ENCODE measurements at places on chromosomes 1 and 21.

- DNase-seq: no peak
Measured at GRCh38 chr21:25938658-25939395, 204.1 kb downstream of the GABPA start.

- DNase-seq: no peak
Measured at GRCh38 chr1:177732178-177732577, 237.7 kb downstream of the SEC16B start.

- no peak for DNase-seq
Measured at GRCh38 chr1:235892202-235892601, 25.5 kb upstream of the LYST start.

GRCh38 chr1:60942291-60942690 is 140.1 kb upstream of the NFIA start:
- no peak for DNase-seq

- DNase-seq: no peak
Measured at GRCh38 chr21:45329261-45330074, 41.8 kb upstream of the POFUT2 start.

GRCh38 chr1:115258302-115258866 is 79.7 kb downstream of the NGF start:
- DNase-seq: no peak

GRCh38 chr1:205240118-205240517 is 12.4 kb downstream of the TMCC2 start:
- no peak for DNase-seq

GRCh38 chr1:93317207-93317606 is 28.5 kb upstream of the DR1 start:
- no peak for DNase-seq

DNA sequence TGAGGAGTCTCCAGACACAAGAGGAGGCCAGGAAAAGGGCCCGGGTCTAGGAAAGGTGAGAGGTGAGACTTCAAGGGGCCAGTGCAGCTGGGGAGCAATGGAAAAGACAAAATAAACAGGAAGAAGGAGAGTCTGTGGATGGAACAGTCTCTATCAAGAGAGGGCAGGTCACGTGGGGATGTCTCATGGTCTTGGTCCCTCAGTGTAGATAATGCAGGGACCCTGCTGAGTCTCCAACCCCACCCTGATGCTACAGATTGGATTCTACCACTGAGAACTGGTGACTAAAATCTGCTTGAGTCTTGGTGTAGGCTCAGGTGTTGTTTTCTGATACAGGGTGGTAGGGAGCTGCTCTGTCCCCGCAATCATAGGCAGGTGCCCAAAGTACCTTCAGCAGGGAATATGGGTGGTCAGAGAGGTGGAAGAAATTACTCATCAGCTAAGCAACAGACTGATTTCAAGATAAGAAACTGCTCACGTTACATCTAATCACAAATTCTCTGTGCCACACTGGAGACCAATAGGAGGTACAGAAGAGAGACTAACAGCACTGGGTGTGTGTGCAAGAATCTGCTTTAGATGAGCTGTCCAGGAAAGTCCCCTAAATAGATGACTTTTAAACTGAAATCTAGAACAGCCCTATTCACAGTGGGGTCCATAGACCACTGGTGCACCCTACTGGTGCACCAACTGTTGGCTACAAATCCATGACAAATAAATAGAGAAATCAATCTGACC is 101.5 kb upstream of the TLR5 start:
- peak; percentile 20 for DNase-seq

- no peak for DNase-seq
Measured at GRCh38 chr1:207328908-207329440, 7.5 kb downstream of the CD55 start.

DNA sequence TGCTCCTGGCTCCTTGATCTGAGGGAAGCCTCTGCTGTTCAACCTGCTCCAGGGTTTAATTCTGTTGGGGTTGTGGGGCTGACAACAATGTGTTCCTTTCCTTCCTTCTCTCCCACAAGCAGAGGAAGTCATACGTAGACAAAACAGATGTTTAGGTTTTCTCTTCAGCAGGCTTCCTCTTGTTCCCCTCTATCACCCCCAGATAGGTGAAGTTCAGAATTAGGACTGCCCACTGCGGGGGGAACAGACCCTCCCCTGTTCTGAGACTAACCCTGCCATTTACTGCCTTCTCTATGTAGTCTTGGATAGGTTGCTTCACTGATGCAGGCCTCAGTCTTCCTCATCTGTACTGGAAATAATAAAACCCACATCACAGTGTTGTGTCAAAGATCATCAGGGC is 30.0 kb upstream of the NRDC start:
- DNase-seq: no peak

GRCh38 chr1:188584119-188584518 is 1755.4 kb downstream of the PLA2G4A start:
- no peak for DNase-seq

DNA sequence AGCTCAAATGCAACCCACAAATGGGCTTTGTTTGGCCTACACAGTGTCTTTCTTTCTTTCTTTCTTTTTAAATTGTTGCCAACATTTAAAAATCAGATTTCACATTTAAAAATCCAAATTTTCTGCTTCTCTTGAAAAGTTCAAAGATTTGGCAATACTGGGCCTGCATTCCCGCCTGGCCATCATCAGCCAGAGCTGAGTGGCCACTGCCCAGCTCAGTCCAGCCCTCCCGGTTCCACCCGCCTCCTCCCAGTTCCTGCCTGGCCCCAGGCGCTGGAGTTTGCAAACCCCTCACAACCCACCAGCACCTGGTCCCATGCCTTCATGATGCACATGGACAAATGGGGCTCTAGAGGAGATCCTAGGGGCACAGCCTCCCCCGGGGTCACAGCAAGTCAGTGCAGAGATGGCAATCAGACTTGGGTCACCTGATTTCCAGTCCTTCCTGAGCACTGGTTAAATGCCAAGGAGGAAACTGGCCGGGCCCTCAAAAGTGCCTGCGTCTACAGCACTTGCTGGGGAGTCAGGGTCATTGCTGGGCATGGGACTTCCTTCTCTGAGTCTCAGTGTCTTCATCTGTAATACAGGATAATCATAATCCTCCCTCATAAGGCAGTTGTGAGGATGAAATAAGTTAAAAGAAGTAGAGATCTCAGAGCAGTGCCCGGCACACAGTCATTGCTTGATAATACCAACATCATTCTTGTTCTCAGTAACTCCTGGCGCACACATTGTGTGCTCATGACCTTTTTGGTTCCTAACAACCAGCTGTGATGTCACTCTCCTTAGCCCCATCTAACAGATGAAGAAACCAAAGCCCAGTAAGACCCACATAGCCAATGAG is 41.0 kb upstream of the LAPTM5 start:
- peak; percentile 18 for DNase-seq

DNA sequence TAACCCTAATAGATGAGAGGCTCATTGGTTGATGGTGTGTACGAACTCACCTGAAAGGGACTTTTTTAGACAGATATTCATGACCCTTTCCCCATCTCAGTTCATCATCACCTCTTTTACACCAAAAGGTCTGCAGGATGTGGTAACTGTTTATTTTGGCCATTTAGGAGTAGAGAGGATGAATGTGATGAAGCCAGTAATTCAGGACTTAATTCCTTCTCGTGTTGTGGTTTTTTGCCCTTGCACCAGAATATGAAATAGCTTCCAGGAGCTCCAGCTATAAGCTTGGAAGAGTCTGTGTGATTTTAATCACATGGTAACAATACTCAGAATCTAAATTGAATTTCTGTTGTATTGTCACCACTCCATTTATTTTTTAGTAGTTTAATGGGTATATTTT is 189.4 kb upstream of the KCTD3 start:
- no peak for DNase-seq

- DNase-seq: no peak
Measured at GRCh38 chr1:90881034-90881433, 140.8 kb downstream of the ZNF644 start.

DNA sequence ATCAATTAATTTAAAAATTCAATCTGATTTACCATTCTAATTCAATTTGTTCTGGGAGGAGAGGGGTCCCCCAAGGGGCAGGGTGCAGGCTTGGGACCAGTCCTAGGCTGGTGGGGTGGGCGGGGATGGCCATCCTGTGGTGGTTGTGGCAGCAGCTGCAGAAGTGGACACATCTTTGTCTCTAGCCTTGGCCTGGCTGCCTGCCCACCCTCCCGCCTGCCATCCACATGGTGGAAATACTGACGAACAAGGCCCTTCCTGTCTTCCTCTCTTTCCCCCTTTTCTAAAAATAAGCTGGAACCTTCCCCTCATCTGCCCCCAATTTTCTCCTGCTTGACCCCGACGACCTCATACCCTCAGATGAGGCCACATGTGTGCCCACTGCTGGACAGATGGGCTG is 130.9 kb downstream of the FOXD2 start:
- DNase-seq: no peak

DNA sequence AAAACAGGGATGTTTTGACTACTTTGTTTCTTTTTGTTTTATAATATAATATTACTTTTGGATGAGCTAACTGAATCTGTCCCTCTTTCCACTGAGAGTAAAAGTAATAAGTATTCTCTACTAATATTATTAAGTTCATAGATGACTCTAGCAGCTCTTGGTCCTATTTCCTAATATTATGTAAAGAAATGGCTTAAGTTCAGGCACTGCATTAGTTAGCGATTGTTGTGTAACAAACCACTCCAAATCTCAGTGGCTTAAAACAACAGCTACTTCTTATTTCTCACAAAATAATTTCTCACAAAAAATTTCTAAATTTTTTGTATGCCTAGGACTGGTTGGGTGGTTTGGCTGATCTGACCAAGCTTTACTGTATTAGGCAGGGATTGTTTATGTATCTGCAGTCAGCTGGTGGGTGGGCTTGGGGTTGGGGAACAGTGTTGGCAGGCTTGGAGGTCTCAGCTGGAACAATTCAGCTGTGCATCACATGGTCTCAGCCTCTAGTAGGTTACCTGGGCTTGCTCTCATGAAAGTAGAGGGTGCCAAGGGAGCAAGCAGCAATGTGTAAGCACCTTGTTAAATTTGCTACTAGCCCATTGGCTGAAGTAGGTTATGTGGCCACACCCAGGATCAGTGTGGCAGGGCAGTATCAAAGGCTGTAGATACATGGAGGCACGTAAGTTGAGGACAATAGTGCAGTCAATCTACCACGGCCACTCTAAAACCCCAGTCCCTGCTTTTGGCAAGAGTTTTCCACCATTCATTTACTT is 8.8 kb upstream of the CCT8 start:
- no peak for DNase-seq
